NB4 (cell line): ENCODE measurements at places on chromosomes 12 and 14.
A peak's percentile ranks its signal among the peaks of the same experiment; 100 is the strongest.

DNA sequence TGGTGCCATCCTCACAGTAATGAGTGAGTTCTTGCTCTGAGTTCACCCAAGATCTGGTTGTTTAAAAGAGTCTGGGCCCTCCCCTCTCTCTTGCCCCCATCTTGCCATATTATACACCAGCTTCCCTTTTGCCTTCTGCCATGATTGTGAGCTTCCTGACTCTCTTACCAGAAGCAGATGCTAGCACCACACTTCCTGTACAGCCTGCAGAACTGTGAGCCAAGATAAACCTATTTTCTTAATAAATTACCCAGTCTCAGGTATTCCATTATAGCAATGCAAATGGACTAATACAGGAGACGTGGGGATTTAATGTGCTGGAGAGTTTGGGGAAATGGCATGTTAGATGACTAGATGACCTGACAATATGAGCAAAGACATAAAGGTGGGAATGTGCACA is 12.8 kb downstream of the SLC4A8 start:
- no peak for DNase-seq

DNA sequence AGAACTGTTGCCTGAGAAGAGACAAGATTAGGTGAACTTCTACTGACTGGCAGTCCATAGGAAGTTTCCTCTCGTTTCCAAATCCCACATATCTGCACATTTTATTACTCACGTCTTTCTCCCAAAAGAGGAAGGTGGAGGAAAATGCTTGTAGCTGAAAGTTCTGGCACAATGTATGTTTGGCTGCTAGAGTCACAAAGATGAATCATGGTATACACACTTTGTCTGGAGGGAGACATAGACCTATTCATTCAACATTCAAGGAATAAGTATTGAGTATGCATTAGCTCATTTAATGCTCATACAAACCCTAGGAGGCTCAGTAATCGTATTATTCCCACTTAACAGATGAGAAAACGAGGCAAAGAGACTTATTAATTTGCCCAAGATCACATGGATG is 291.8 kb downstream of the FOXN3 start:
- no peak for DNase-seq

GRCh38 chr12:63045020-63045860 is 105.8 kb downstream of the AVPR1A start:
- DNase-seq, result no peak

GRCh38 chr12:51797301-51797700 is 51.2 kb downstream of the FIGNL2 start:
- DNase-seq, result no peak

DNA sequence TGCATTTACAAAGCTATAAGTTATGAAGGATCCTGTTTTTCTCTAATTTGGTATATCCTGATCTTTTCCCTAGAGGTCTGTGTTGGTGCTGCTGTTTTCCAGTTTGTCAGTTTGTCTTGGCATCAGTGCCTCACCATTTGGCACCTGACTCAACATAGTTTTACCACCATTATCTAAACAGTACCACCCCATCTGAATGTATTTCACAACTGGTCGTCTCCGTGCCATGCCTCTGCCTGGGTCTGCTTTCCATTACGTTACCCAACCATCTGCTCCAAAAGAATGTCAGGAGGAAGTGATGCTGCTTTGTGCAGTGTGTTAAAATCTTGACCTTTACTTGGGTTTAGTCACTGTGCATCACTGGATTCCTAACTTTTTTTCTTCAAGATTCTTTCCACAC is 129.3 kb upstream of the RASSF8 start:
- DNase-seq, result peak; percentile 37

DNA sequence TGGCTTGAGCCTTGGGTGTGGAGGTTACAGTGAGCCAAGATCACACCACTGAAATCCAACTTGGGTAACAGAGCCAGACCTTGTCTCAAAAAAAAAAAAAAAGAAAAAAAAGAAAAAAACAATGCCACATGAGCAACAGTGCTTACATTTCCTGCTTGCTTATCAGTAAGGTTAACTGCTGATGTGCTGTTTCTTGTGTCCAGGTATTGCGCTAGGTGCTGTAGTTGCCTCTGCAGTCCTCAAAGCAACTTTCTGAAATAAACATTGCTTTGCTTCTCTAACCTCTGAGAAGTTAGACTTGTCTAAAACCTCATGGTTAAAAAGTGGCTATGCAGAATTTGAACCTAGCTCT is 24.7 kb downstream of the RNF34 start:
- DNase-seq, result peak; percentile 42

DNA sequence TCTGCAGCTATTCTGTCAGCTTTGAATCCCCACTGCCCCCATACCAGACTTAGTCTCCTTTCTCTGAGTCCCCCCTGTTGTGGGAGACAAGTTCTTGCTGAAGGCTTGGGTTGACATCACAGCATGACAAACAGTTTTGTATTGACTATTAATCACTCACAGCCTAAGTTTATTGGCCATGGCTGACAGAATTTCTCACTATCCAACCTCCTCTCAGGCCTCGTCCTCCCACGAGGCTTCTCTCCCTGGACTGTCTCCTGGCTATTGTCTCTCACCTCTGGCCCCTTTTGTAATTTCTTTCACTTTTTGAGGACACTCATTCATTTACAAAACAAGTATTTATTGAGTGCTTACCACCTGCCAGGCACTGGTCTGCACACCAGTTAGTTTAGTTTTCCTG is 35.2 kb upstream of the DCD start:
- DNase-seq, result no peak

DNA sequence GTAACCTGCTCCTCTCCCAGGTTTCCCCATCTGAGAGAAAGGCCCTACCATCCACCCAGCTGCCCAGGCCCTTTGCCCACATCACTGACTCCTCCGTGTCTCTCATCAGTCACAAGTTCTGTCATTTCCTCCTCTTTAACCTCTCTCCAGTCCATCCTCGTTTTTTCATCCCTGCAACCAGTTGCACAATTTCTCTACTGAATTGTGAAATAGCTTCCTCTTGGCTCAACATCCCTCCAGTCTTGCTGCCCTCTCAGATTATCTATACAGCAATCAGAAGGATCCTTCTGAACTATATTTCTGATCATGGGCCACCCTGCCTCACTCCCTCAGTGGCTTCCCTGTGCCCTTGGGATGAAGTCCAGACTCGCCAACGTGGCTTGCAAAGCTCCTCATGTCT is 6.8 kb downstream of the FAM161B start:
- peak; percentile 93 for DNase-seq

DNA sequence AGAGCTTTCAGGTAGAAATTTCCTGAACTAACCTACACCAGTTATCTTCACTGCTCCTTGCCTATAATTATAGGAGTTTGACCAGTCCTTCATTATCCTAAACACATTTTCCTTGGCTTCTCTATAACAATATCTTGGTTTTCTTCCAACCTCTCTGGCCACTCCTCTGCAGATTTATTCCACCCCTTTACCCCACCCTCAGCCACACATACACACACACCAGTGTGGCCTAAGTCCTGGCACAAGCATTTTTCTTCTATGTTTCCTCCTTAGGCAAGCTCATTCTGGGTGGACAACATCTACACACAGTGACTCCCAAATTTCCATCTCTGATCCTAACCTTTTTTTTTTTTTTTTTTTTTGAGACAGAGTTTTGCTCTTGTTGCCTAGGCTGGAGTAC is 25.1 kb downstream of the CDK17 start:
- DNase-seq, result no peak

GRCh38 chr12:17142856-17143255 is 536.9 kb upstream of the LMO3 start:
- no peak for DNase-seq

GRCh38 chr14:95264271-95264973 is 55.3 kb downstream of the CLMN start:
- no peak for DNase-seq

DNA sequence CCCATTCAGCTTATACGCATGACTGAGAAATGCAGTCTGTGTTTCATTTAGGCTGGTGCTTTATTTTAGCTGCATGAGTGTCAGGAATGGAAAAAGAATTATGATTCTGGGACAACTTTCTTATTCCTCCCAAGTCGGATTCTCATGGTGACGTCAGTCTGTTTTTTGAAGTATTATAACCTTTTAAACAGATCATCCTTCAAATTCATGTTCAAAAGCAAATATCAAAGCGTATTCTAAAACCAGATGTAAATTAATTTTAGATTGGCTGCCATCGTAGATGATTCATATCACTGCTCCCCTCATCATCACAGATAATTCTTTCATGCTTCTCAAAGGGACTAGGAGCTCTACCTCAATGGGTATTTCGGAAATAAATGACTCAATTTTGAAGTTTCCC is 15.0 kb downstream of the FNTB start:
- DNase-seq, result no peak
